ENCODE measurements at places on chromosomes 2 and 18.

GRCh38 chr18:44589693-44590355 lies 90.9 kb upstream of the SETBP1 start:
- DNase-seq = no peak

- DNase-seq = no peak
Measured at GRCh38 chr2:22901471-22902179, 483.4 kb upstream of the KLHL29 start.

DNA sequence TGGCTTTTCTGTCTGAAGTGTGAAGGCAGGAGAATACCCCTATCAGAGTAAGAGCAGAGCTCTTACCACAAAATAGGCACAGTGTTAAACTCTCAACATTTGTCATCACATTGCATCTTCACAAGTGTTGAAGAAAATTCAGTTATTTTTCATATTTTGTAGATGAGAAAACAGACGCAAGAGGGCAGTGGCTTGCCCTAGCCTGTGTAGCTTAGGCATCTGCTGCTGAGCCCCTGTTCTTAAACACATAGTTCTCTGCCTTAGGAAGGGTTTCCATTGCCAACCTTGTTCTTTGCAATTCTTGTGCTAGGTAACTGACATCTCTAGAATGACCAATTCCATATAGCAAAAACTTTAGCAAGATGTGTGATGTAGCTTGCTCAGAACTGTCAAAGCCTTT lies 112.7 kb upstream of the RMDN2 start:
- no peak for DNase-seq

DNA sequence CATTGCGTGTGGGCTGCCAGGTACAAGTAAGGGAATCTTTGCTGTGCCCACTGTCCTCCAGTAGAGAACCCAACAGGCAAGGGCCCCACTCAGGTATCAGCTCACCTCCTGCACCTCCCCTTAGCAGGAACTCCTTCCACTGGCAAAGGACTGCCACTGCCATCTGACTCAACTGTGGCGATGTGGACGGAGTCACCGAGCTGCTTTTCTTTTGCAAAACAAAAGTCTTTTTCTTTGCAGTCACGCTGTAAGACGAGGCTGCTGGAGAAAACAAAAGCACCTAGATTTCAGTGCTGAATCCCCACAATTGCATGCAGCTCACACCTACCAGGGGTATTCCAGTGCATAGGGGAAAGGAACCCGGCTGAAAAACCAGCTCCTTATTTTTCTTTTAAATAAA lies 7.9 kb downstream of the MTERF4 start:
- DNase-seq = no peak

GRCh38 chr2:28616396-28616999 lies 120.6 kb downstream of the PLB1 start:
- DNase-seq = no peak

DNA sequence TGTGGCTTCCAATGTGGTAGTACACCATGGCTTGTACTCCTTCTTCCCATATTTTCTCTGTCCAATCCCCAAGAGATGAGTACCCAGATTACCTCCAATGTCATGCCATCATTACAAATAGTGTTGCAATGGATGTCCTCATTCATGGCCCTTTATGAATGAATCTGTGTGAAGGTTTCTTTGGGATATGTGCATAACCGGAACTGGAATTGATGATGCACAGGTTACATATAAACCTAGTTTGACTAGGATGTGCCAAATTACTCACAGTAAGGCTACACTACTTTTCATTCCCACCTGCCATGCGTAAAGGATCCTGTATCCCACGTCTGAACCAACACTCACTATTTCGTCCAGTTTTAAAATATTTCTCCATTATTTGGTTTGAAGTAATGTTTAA lies 173.9 kb upstream of the CXCR4 start:
- DNase-seq = no peak

DNA sequence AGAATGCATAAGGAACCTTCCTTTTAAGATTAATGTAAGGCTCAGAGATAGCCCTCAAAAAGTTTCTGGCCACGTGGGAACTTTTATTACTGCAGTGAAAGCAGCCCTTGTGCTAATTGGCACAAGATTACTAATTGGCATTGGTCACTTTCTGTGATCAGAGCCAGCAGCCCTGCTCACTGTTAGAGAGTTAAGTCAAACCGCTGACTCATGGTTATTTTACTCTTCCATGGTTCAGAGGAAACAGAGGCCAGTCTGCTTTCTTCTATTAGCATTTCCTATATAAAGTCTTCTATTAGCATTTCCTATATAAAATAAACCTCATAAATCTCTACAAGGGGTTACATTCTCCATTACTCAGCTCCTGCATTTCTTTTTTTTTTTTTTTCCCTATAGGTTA lies 1.5 kb upstream of the SLC35G4 start:
- DNase-seq = no peak

DNA sequence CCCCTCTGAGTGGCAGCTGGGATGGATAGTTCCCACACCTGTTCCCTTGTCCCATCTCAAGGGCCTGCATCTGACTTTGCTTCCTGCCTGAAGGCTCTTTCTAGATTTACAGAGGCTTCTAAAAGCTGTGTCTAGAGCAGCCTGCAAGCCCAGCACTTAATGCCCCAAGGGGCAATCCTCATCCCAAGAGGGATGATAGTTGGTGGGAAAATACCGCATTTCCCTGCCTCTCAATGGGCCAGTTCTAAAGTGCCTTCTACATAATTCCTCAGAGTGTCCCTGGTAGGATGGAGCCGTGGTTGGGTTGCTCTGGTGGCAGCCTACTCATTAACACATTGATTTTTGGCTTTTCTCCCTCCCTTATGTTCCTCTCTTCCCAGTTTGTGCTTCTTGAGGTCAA lies 29.5 kb downstream of the LAMA3 start:
- no peak for DNase-seq

DNA sequence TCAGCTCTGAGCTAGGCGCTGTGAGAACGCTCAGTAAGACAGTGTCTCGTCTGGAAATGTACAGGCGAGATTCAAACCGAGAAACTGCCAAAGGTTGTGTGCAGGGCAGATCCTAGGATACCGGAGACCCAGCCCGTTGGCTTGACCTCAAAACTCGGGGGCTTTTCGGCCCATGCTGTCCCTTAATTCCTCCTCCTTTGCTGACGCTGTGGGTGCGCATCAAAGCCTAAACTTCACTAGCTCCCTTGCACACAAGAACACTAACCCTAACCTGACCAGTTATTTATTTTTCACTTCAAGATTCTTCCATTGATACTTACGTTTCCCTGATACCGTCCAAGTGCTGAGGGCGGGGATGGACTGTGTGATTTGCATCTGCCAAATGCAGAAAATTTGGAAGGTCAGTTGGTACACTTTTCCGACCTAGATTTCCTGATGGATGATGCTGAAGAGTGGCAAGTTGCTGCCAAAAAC lies 1.0 kb upstream of the AAK1 start:
- no peak for DNase-seq

DNA sequence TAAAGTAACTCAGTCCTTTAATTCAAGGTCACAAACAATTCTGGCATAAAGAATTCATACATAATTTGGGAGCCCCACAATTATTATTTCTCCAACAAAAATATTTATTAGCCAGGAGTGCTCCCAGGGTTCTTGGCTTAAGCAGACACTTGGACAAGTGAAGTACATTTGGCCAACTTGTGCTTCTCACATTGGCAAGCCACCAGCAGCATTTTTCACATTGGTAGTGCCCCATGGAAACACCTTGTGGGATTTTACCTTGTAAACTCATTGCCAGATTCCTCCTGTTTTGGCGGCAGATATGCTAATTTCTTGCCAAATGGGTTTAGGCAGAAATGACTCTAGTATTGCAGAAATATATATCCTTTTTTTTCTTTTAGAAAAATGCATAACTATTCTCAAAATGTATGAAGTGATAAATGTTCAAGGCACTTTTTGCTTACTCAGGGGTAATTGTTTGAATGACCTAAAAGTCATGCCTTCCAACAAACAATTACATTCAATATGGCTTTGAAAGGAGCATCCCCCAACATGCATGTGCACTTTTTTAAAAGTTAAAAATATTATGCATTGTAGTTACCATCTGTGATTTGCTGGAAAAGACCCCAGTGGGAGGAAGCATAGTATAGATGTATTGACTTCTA lies 113.5 kb downstream of the CSRNP3 start:
- no peak for DNase-seq

- DNase-seq = no peak
Measured at GRCh38 chr2:224835405-224835804, 119.2 kb upstream of the CCDC195 start.

DNA sequence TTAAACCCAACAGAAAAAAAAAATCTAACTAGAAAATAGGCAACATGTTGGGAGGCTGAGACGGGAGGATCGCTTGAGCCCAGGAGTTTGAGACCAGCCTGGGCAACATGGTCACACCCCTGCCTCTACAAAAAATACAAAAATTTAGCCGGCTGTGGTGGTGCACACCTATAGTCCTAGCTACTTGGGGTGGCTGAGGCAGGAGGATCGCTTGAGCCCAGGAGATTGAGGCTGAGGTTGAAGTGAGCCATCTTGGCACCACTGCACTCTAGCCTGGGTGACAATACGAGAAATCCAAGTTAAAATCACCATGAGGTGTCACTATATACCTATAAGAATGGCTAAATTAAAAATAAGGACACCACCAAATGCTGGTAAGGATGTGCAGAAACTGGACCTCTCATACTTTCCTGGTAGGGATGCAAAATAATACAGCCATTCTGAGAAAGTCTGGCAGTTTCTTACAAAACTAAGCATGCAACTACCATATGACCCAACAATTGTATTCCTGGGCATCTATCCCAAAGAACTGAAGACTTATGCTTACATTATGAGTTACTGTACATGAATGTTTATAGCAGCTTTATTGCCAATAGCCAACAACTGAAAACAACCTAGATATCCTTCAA lies 2.2 kb downstream of the SEPTIN10 start:
- no peak for DNase-seq

GRCh38 chr2:8595428-8595805 lies 86.4 kb upstream of the ID2 start:
- DNase-seq = no peak

- peak; percentile 61 for DNase-seq
Measured at GRCh38 chr18:11937874-11938478, 29.9 kb upstream of the MPPE1 start.

Measured in CD4-positive, alpha-beta T cell treated with Interferon gamma for 1 hour (primary cell).